Iris pigment epithelial cell (primary cell): ENCODE measurements at places on chromosomes 1 and 21.

GRCh38 chr1:89723863-89724262 is 90.9 kb downstream of the LRRC8C start:
- peak; percentile 24 for DNase-seq

DNA sequence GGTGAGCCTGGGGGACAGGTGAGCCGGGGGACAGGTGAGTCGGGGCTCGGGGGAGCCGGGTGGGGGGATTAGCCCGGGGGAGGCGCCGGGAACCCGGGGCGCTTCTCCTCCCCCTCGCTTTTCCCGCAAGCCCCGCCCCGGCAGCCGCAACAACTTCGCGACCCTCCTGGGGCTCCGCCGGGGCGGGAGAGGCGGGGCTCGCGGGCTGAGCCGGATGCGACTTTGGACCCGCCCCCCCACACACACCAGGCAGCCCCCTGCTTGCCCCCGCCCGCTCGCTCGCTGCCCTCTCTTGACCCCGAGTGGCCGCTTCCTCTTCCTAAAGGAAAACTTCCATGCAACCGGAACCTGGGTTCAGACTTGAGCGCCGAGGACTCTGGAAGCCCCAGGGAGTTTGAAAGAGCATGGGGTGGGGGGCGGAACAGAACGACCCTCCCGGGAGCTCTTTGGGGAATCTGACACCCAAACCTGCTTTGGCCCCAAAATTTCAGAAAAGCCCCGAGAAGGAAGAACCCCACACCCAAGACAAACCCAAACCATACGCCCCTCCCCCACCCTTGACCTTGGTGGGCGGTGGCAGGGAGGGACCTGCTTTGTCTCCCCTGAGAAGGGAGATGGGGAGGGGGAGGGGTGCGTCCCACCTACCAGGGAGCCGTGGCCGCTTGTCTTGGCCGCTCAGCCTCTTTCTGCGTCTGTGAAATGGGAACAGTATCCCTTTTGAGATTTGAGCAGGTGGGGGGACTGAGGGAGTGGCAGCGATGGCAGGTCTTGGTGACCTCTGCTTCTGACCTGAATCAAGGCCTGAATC is 550 bp downstream of the ARHGEF16 start:
- DNase-seq = no peak

GRCh38 chr1:43009274-43009673 is 50.6 kb upstream of the SLC2A1 start:
- DNase-seq = no peak

DNA sequence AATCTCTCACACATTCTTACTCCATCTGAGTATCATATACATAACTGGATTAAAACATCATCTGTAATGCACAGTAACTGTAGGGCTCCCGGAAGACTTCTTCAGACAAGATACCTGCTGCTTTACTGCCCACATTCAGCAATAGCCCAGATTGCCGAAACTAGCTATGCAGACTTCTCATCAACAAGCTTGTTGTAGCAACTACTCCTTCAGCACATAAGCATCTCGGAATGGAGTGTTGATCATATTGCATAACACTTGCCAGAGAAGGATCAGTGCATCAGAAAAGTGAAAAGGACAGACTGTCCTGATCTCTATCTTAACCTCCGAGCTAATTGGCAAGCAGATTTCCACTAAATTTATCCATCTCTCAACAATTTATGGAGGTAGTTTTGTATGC is 354.6 kb upstream of the C1orf87 start:
- DNase-seq = peak; percentile 89

DNA sequence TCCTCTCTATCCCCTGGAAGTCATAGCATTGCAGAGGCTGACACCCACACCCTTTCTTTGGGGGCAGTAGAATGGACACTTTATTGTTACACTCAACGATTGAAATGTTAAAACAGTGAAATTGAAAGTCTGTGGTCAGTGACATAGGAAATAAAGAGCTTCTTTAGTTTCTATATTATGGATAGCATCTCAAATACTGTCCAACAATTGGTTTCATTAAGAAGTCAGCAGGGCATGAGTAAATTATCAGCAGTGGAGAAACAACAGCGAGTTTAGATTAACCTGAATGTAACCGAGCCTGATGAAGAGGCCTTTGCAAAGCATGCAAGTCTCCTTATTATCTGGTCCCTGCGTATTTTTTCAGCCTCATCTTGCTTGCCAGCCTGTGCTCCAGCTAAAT is 350.7 kb downstream of the NTNG1 start:
- DNase-seq = no peak

DNA sequence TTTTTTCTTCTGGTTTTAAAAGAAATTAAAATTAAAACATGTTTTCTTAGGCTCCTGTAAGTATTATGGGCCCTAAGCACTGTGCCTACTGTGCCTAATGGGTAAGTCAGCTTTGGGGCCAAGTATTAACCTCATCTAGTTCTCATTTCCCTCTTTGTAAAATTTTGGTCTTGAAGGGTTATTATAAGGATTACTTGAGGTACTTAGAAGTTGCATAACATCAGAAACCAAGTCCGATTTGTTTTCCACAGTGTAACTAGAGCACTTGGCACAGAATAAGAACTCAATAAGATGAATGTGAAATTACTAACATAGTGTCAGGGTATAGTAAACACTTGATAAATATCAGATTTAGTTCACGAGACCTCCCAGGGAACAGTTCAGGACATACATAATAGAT is 16.4 kb upstream of the OSBPL9 start:
- peak; percentile 45 for DNase-seq

DNA sequence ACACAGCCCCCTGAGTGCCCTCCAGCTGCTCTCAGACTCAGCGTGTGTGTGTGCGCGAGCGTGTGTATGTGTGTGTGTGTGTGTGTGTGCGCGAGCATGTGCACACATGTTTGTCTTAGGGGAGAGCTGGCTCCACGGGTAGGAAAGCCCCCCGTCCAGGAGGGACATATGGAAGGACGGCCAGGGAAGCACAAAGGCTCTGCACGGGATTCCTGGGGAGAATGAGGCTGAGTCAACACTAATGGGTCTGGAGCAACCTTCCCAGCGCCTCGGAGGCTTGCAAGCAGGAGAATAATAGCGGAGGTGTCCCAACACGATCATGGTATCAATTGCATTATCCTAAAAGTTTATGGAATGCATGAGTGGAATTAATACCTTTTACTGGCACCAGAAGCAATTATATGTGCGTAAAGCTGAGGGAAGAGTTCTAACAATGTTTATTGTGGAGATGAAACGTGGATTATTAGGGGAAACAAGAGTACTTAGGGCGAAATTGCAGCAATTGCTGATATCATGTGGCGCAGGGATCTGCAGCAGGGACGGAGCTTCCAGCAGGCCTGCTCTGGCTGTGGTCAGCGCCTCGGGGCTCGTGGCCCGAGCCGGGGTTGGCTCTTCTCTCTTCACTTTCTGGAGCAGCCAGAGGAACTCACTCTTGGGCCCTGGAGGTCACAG is 40.3 kb upstream of the CCDC27 start:
- DNase-seq = no peak

DNA sequence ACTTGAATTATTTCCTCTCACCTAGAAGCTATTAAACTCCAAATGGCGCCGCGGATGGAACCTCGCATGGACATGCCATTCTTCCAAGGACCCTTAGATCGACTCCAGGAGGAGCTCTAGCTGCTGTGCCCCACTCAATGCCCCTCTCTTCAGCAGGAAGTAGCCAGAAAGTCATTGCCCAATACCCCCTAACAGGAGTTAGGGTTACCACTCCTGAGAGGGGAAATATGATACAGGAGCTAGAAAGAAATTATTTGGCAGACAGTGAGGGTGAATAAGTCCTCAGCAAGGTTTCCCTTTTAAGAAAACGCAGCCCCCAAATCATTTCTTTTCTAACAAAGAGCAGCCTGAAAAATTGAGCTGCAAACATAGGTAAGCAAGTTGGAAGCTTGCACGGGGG is 28.6 kb downstream of the TFB2M start:
- DNase-seq = no peak

DNA sequence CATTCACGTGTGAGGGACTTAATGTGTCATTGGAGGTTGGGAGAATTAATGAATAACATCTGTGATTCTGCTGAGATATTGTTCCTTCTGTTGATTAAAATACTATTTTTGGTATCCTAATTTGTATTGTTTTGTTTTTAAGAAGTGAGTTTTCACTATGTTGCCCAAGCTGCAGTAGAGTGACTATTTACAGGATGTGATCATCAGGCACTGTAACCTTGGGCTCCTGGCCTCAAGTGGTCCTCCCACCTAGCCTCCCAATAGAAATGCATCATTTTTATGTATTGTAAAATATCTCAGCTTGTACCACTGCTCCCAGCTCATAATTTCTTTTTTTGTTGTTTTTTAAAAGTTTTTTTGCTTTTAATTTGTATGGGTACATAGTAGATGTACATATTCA is 14.3 kb downstream of the ALG6 start:
- DNase-seq = no peak

GRCh38 chr1:9413071-9413876 is 120.6 kb downstream of the SPSB1 start:
- peak; percentile 92 for DNase-seq

DNA sequence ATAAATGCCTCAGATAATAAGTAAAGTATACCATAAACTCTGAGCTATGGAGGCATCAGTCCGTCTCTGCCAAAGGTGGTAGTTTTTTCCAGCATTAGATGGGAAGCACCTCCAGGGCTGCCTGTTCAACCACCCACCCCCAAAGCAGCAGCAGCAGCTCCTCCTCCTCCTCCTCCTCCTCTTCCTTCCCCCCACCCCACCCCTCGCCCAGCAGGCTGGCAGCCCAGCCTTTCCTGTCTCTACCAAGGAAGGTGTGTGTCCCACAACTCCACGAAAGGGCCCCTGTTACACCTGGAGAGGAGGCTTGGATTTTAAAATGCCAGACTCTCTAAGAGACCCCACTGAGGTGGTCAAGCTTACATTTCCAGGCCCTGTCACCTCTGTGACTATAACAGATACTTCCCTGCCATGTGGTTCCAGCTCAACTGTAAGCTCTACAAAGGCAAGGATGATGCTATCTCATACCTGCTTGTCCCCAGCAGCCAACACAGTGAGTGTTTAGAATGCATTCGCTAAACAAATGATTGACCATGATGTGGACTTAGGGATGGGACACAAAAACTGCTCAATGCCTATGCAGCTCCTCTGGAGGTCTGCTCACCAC is 76.7 kb downstream of the GFI1 start:
- no peak for DNase-seq

DNA sequence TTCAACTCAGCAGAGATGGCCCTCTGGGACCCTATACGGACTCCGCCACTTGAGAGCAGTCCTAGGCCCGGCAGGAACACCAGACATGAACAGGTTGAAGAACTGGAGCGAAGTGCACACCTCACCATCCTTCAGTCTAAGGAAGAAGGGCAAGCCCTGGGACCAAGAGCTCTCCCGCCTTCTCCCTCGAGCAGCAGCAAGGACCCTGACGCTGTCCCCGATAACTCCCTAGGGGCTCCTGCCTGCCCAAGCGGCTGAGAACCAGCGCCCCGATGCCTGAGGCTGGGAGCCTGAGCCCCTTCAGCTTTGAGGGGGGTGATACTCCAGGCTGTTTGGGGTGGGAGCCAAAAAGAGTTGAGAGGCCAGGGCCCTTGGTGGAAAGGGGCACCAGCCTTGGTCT is 10.2 kb downstream of the TMEM81 start:
- no peak for DNase-seq

- no peak for DNase-seq
Measured at GRCh38 chr1:157955857-157956256, 37.6 kb upstream of the KIRREL1 start.

- no peak for DNase-seq
Measured at GRCh38 chr1:64568171-64568450, 98.2 kb downstream of the CACHD1 start.

DNA sequence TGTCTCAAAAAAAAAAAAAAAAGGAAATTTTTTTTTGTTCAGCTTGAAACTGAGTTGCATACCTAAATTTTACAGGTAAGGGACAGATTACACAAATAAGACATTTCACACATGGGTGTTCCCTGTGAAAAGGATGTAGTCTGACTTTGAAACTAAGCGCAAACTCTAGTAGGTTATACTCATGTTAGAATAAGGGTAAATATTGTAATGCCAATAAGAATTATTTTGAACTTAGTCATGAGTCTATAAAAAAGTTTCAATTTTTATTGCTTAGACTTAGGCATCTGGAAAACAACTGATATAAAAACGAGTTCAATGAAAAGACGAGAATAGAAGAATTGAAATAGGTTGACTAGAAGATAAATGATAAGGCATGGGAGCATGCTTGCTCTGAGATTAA is 122.3 kb downstream of the HMCN1 start:
- no peak for DNase-seq

DNA sequence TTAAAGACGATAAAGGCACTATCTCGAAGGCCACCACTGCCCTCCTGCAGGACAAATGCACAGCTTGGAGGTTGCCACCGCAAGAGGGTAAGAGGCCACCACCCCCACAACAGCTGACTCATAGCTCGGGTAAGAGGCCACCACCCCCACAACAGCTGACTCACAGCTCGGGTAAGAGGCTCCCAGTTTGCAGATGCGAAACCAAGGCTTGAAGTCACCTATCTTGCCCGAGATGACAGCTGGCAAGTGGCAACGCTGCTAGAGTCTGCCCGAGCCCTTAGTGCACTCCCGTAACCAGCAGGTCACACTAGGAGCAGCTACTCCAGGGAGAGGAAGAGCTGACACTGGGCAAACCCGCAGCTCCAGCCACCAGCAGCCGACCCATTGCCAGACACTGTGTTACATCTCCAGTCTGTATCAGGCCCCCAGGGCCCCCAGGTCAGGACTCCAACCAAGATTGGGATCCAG is 17.1 kb upstream of the SPSB1 start:
- DNase-seq = peak; percentile 92

DNA sequence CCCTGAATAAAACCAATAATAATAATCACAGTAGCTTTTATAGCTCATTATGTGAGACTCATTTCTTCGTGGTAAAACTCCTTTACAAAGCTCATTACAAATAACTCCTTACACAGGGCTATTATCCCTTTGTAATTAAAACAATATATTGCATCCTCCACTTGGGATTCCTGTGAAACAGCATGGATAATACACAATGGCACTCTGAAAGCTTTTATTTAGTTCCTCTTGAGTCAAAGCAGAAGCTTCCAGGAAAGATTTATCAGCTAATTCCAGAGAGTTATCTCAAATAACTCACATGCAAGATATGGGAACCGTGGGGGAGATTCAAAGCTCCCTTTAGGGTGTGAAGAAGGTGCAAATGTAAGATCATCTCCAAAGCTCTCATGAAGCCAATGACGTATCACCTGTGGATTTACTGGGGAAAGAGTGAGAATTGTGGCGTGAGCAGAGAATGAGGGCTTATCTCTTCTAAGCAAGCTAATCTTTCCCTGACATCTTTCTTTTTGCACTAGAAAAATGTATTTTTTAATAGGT is 60.4 kb upstream of the GJA5 start:
- no peak for DNase-seq

- DNase-seq = no peak
Measured at GRCh38 chr1:109818988-109819764, 55.5 kb upstream of the EPS8L3 start.

DNA sequence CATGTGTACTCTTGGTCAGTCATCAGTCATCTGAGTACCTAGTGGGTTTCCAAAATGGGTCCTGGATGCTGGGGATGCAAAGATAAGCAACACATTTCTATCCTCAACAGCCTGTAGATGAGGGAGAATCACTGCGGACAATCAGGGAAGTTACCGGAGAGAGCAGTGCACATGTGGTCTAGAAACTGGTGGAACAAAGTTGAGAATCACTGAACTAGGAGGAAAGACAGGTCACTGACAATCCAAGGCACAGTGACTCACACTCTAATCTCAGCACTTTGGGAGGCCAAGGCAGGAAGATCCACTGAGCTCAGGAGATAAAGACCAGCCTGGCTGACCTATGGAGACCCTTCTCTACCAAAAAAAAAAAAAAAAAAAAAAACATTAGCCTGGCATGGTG is 31.4 kb upstream of the LGALS8 start:
- DNase-seq = no peak
